ENCODE measurements at places on chromosomes 13 and 19.

- DNase-seq: no peak
Measured at GRCh38 chr13:107852072-107852471, 363.3 kb downstream of the LIG4 start.

DNA sequence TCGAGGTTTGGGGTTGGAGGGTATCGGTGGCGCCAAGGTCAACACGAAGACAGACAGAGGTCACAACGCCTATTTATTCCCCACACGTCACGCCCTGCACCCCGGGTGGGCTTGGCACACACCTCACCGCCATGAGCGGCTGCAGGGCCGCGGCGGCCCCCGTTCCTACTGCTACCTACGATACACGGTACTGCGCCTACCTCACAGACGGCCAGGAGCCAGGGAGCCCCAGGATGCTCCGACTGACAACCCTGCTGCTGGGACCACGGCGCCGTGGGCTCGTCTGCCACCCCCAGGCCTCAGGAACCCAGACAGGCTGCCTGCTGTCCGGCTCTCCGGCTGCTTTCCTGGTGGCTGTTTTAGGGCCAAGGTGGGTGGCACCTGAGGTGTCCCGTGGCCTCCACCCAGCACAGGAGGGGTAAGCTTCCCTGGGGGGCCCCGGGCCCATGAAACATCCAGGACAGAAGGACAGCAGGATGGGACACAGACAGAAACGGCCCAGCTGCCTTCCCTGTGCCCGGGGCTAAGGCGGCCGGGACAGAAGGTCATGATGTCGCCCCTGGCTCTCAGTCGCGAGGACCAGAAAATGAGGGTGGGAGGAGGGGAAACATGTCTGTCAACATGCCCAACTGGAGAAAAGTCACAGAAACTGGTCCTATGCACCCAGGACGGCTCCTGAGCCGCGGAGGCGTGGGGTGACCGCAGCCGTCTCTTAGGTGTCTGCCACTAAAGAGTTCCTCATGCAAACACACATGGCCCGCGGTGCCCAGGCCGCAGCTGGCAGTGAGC lies 15.0 kb upstream of the SLC39A3 start:
- DNase-seq: no peak

GRCh38 chr13:92913840-92914239 lies 312.8 kb upstream of the GPC6 start:
- no peak for DNase-seq

DNA sequence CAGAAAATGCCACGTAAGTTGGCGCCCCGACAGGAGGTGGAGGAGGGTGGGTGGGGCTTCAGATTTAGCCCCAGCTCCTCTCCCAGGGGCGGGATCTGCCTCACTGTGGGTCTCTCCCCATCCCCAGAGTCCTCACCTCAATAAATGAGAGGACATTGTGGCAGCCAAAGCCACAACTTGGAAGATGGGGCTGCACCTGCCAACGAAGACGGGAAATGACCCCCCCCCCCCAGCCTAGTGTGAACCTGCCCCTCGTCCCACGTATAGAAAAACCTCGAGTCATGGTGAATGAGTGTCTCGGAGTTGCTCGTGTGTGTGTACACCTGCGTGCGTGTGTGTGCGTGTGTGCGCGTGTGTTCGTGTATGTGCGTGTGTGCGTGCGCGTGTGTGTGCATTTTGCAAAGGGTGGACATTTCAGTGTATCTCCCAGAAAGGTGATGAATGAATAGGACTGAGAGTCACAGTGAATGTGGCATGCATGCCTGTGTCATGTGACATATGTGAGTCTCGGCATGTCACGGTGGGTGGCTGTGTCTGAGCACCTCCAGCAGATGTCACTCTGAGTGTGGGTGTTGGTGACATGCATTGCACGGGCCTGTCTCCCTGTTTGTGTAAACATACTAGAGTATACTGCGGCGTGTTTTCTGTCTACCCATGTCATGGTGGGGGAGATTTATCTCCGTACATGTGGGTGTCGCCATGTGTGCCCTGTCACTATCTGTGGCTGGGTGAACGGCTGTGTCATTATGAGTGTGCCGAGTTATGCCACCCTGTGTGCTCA lies 1.5 kb upstream of the TRAPPC5 start:
- no peak for DNase-seq

DNA sequence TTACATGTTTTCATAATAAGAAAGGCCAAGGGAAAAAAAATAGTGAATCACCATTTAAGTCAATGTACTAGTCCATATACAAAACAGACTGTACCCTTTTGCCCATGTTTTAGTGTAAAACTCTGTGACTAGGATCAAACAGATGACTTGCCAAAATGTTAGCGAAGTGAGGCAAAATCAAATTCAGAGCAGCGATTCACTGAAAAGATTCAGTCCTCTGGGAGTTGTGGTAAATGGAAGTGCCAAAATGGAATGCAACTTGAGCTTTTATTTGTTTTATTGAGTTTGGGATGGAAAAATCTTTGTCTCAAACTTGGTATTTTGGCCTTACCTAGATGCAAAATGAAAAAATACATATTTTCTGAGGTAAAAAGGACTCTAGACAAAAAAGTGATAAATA lies 9.1 kb downstream of the CDADC1 start:
- DNase-seq: peak; percentile 6

DNA sequence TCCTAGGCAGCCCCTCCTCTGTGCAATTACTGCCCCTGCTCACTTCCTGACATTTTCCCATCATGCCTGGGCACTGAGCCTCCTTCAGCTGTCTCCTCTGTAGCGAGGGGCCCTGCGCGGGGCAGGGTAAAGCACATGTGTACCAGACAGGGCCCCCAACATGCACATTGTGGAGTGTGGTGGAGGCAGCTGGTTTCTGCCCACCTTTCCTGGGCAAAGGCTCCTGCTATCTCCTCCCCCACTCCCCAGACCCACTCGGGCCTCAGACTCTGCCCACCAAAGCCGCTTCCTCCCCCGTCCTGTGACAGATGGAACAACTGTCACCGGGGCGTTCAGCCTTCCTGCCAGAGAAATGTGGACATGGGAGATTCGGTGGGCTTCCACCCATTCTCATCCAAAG lies 2.9 kb upstream of the KPTN start:
- no peak for DNase-seq

DNA sequence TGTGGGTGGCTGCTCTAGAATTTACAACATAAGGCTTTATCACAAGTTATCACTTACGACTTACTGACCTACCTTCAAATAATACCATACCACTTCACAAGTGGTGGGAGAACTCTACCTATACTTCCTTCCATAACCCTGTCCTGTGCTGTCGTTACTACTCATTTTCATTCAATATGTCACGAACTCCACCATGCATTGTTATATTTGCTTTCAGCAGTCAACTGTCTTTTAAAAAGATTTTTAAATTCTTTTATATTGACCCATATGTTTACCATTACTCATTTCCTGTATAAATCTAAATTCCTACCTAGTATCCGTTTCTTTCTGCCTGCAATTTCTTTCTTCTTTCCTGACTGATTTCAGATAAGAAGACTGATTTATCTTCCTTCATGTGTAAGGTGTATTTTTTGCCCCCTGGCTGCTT lies 200.0 kb downstream of the KLF12 start:
- DNase-seq: no peak

- DNase-seq: no peak
Measured at GRCh38 chr13:92573467-92574057, 653.0 kb upstream of the GPC6 start.

GRCh38 chr13:50080203-50080910 lies 65.1 kb downstream of the KCNRG start:
- DNase-seq: peak; percentile 22

- DNase-seq: no peak
Measured at GRCh38 chr19:50290011-50290410, 39.2 kb downstream of the KCNC3 start.

GRCh38 chr19:31261603-31262212 lies 87.5 kb downstream of the TSHZ3 start:
- no peak for DNase-seq

DNA sequence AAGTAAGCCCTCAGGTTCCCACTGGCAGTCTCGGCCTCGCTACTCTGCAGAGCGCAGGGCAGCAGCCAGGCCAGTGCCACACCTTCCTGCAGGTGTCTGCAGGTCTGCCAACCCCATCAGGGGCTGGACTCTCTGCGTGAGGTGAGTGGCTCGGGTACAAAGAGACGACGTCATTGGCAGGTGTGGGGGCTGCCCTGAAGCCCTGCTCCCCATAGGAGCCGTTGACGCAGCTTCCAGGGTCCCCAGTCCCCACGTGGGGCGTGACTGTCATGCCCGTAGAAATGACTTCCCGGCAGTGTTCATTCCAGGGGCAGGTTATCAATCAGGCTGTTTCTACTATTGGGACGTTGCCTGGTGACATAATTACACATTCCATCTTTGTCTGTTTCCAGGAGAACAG lies 15.3 kb upstream of the GJB6 start:
- DNase-seq: no peak
